CD4-positive, CD25-positive, alpha-beta regulatory T cell (primary cell): ENCODE measurements at places on chromosomes 3 and 15. TPM values are rescaled to one million over a fixed set of nuclear protein-coding genes. Genes with fewer than 3 reads are reported as not detected.

- no peak for DNase-seq
Observed at GRCh38 chr15:39752991-39753390, 29.6 kb downstream of the FSIP1 start.

- no peak for DNase-seq
Observed at GRCh38 chr3:39180183-39180545, 12.2 kb downstream of the XIRP1 start.

FBLN2 gene
- polyA plus RNA-seq, result not detected

FMN1 gene
- not detected for polyA plus RNA-seq

DNA sequence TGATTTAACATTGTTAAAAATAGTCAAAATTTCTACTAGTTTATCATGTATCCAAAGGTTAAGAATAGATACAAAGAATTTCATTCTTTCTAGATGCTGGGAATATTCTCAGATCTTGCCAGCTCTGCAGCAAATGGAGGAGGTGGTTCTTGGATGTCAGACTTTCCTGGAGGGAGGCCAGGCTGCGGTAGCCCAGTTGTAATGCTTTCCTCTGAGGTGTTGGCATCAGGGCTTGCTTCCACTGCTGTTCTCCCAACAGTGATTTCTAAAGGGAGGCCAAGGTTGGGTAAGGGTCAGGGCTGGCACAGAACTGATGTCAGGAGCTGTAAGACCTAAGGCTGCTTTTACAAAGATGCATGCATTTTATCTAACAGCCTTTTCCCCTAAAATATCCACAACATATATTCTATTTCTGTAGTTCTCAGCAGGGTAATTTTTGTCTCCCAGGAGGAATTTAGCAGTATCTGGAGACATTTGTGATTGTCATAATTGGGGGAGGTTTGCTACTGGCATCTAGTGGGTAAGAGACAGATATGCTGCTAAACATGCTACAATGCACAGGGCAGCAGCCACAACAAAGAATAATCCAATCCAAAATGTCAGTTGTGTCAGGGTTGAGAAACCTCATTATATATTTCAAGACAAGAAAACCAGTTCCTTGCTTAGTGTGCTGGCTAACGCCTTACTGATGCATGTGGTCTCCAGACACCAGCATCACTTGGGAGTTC is 42.0 kb upstream of the SPTSSB start:
- no peak for DNase-seq

ASB14 gene
- polyA plus RNA-seq, result 0.65 TPM

STAC gene
- polyA plus RNA-seq, result 0.59 TPM

DPPA2 gene
- not detected for polyA plus RNA-seq
